Mammary epithelial cell (primary cell): ENCODE measurements at places on chromosomes 2 and 18. TPM values are rescaled to one million over a fixed set of nuclear protein-coding genes. Genes with fewer than 3 reads are reported as not detected.

The COL4A3 gene
- not detected in 2 replicates for total RNA-seq

The KIAA2012 gene
- total RNA-seq = not detected in 2 replicates

The CCL20 gene
- total RNA-seq = 0.33 TPM

The ZFP36L2 gene
- total RNA-seq = 134 and 213 TPM in 2 replicates

The ALPI gene
- total RNA-seq = not detected in 2 replicates

The ZAP70 gene
- 0.17 TPM for total RNA-seq

The WDR7 gene
- 19.7 TPM for total RNA-seq

The CNDP1 gene
- total RNA-seq = under 0.01 TPM

The ZNF521 gene
- total RNA-seq = not detected in 2 replicates

The LYPD1 gene
- total RNA-seq = not detected in 2 replicates

The NFATC1 gene
- 2.2 and 3.4 TPM in 2 replicates for total RNA-seq

The SCTR gene
- not detected in 2 replicates for total RNA-seq

The CXCR4 gene
- not detected for total RNA-seq

The RAB6C gene
- not detected for total RNA-seq

The SCYGR1 gene
- not detected for total RNA-seq

The C1QL2 gene
- total RNA-seq = not detected in 2 replicates

The UGT1A3 gene
- total RNA-seq = 0.37 and 0.40 TPM in 2 replicates

The SERPINB13 gene
- total RNA-seq = 4.8 and 12.4 TPM in 2 replicates

The SCYGR4 gene
- total RNA-seq = not detected

The POTEI gene
- 0.17 TPM for total RNA-seq
